ENCODE measurements at places on chromosomes 4 and X.

DNA sequence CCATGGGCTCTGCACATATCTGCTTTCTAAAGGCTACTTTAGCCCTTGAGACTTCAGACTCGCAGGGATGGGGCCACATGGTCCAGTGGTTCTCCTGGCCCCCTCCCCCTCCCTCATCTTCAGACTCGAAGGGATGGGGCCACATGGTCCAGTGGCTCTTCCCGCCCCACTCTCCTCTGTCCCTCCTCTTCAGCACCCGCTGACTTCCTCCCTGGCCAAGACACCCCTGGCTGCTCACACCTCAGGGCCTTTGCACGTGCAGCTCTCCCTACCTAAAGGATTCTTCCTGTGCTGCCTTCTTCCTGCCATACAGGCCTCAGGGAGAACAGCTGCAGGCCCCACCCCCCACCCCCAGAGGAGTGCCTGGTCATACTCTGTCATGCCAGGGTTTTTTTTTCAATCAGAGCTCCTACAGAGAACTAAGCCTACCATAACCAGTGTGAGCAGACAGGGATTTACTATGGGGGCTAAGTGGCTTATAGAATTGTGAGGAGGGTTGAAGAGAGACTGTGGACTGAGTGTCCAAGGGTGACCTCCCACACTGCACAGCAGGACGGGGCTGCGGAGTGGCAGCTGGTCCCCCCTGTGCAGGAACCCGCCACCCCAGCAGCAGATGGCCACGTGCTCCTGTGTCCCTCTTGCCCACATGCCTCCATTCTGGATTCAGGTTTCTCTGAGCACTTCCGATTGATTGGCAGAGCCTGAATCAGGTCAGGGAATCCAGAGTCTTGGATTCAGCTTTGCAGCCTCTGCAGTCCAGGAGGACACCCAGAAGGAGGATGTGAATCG is 6.1 kb upstream of the SPON2 start:
- DNase-seq: no peak

DNA sequence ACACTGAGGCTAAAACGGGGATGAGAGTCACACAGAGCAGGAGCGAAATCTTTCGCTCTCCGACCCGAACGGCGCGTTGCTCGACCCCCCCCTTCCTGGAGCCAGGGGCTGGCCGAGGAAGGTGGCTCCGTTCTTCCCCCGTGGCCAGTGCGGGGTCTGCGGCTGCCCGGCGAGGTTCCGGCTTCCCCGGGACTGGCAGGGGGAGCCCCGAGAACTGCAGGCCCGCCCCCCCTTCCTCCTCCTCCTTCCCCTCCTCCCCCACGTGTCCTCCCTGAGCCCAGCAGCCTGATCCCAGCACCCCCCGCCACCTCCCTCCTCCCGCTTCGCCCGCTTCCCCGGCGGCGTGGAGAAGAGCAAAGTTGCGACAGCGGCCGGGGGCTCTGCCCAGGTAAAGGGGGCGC is 2.4 kb upstream of the BCORL1 start:
- no peak for DNase-seq

DNA sequence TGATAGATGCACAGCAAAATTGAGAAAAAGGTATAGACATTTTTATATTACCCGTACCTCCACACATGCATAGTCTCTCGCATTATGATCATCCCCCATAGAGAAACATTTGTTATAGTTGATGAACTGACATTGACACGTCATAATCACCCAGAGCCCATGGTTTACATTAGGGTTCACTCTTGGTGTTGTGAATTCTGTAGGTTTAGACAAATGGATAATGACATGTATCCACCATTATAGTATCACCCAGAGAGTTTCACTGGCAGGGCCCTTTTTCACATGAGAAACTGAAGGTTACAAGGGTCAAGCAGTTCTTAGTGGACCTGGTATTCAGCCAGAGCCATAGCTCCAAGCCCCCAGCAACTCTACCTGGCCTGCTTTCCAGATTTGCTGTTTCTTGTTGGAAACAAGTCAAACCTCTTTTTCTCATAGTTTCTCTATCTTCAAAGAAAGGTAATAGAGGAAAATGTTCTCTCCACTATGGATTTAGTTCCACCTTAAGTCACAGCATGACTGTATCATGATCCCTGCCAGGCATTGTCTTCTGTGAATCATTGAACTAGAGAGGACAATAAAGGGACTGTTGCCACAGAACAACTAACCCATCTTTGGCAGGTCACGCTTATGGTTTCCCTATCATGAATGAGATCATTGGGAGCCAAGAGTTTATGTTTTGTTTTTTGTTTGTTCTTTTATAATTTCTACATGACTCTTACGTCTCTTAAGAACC is 64.0 kb downstream of the HHIP start:
- no peak for DNase-seq

GRCh38 chr4:180560896-180561295 is 1682.3 kb upstream of the TENM3 start:
- no peak for DNase-seq

DNA sequence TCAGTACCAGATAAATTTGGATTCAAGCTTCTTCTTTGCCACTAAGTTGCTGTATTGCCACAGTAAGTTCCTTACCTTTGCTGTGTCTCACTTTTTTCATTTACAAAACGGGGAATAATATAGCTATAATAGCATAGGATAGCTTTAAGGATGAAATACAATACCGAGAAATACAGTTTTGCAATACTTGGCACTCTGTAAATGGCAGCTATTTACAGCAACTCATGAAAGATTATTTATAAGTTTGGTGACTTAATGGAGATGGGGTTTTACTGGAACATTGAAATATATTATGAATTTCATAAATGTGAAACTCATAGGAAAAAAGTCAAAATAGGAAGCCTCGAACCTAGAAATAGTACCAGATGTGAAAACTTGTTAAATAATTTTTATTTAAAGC is 27.6 kb downstream of the ANXA10 start:
- DNase-seq: no peak

DNA sequence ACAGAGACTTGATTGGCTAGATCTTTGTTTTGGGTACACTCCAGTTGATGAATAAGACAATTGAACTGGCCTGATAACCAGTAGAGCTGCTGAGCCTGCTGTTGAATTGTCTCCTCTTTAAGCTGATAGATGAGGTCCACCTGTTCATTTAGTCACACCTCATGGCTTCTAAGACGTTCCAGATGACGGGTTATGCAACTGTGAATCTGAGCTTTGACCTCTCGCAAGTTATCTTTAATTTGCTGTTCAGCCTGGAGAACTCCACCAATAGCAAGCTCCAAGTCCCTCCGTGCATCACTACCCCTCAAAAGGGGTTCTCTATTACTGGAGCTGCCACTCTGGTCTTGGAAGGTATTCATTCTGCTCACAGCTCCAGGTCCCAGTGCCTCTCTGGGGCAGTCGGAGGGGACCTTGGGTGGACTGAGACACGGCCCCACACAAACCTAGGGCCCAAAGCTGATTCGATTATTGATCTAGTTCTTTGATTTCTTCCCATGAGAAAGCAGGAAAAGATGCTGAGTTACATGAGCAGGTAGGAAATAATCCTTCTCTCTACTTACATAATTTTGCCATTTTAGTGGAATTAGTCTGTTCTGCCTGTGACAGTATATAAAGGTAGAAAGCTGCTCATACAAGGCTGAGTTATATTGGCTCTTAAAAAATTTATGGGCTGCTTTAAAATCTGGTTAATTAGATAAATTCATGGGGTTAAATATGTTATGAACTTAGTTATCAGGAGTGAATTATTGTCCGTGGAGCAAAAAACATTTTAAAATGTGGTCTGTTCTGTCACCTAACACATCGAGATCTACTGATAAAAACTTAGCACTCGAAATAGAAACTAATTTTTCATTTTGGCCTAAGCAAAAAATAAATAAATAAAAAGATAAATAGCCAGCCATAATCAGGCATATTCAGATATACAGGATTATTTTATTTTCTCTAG is 6.8 kb downstream of the MMAA start:
- no peak for DNase-seq

GRCh38 chr4:52966781-52967180 is 104.7 kb downstream of the RASL11B start:
- DNase-seq: no peak

DNA sequence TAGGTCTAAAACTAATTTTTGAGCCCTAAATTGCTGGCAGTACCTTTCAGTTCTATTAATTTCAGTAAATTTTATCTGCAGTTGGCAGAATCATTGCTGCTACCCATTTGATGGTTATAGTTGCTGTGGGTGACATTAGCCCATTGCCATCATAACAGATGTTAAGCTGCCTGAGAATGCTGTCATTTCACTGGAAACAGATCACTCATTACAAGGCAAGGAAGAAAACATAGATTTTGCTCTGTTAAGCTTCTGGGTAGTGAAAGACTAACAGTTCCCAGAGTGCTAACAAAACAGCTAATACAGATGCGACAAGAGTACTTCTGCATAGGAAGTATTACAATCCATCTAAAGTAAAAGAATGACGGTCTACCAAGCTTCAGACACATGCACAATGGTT is 213.2 kb downstream of the SPANXN3 start:
- DNase-seq: no peak

DNA sequence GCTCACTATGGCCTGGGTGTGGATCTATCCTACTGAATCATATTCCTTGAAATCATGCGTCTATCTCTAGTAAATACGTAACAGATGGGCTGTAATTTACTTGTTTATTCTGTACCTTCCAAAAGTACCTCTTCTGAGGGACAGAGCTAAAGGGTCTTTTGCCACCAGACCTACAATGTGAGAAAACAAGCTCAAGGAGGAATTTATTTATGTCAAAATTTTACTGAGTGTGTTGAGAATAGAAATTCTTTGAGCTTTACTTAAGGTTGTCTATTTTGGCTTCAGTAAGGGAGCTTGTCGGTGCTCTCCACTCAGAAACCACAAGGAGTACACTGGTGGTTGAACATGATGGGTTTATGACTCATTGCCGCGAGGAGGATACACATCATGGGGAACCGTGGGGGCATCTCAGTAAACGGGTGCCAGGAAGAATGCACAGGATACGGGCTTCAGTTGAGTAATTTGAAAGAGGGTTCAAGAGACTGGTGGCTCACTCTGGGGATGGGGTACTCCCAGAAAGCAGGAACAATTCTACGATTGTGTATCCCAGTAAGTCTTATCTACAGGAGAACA is 3.0 kb downstream of the ANK2 start:
- DNase-seq: peak; percentile 90

GRCh38 chr4:94827481-94828110 is 69.8 kb downstream of the BMPR1B start:
- DNase-seq: no peak
